Activated T-cell treated with anti-CD3 and anti-CD28 coated beads for 1 hour (primary cell): ENCODE measurements at places on chromosomes 4 and X.

DNA sequence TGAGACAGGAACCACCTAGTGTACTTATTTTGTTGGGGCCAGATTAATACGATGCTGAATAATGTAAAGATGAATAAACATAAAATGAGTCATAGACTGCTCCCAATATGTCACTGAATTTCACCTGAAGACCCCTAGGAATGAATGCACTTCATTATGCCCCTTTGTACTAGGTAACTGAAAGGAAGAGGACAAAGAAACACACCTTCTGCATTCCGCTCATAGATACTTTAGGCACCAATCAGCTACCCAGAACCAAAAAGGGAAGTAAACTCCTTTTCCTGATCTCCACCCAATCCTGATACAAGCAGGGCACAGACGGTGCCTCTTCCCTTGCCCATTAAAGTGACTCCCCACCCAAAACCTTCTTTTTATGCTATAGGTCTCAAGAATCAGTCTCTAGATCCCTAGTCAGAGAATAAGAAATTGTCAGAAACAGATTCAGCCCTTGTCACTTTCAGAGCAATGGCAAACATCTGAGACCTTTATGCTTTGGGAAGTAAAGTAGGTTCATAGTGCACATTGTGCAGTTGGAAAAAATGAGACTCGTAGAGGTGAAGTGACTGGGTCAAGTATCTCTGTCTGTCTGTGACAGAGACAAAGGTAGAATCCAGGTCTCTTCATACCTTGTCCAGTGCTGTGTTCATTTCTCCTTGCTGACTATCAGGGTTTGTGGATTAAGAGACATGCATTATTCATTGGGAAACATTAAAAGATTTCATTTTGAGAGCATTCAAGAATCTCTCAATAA lies 2.3 kb downstream of the GPR174 start:
- DNase-seq = no peak

DNA sequence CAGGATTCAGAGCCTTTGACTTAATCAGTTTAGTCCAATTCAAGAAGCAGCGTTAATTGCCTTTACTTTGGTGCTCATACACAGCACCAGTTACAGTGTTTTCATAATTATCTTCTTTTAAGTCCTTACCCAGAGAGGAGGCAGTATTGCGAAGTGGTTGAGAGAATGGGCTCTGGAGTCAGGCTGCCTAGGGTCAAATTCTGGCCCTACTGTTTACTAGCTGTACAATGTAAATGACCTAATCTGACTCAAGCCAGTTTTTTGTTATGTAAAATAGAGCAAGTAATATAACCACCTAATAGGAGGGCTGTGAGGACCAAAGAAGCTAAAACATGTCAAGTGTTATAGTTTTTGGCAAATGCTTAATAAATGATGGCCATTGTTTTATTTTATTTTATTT lies 27.6 kb downstream of the WDR44 start:
- DNase-seq = no peak

DNA sequence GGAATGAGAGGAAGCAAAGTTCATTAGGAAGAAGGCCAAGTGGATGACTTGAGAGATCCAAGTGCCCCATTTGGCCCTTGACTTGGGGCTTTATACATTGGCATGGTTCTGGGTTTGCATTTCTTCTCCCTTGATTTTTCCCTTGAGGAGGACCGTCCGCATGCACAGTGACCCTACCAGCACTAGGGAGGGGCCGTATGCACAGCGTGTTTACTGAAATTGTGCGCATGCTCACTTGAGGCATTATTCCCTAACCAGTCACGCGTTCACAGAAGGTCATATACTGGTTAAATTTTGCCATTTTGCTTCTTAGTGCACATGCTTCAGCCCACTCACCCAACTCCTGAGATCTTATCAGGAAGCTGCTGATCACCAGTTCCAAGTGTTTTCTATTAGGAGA lies 35.1 kb downstream of the PAGE2 start:
- DNase-seq = no peak

GRCh38 chr4:99921174-99921573 lies 25.2 kb downstream of the DNAJB14 start:
- DNase-seq = no peak

DNA sequence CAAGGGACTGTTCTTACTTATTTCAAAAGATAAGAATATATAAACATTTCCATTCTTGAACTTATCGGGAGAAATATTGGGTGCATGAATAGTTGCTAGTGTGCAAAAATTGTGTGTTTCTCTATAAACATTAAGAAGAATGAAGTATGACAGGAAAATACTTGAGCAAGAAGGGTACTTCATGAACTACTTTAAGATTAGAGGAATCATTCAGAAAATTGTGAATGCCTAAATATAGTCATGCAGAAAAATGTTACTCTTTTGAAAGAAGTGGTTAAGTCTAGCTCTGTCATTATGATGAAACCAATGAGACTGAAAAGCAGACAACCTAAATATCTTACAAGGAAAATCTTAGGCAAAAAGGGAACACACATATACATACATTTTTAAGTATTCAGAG lies 207.8 kb upstream of the PCDH18 start:
- no peak for DNase-seq
